GM19239 (cell line): ENCODE measurements at places on chromosomes 11 and 22.

GRCh38 chr11:10377183-10377582 is 72.3 kb downstream of the ADM start:
- DNase-seq: no peak

- no peak for DNase-seq
Observed at GRCh38 chr11:46380340-46381047, 975 bp upstream of the MDK start.

- DNase-seq: no peak
Observed at GRCh38 chr11:123973816-123974215, 3.8 kb downstream of the OR10S1 start.

GRCh38 chr22:44305888-44306287 is 6.9 kb downstream of the SHISAL1 start:
- no peak for DNase-seq

DNA sequence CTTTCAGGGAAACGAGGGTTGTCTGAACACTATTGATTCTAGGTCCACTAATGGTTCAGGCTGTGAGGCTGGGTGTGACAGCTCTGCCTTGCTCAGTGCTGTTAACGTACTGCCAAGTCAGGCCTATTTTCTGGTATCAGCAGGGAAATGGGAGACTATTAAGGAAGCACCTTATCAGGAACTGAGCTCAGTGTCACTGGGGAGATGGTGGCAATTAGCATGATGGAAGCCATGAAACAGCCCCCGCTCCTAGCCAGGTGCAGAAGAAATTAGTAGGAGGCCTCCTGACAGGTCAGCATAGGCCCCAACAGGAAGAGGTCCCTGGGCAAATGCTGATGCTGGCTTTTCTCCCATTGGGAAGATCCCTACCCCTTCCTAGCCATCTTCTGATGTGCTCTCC is 42.6 kb upstream of the LMO2 start:
- DNase-seq: no peak

DNA sequence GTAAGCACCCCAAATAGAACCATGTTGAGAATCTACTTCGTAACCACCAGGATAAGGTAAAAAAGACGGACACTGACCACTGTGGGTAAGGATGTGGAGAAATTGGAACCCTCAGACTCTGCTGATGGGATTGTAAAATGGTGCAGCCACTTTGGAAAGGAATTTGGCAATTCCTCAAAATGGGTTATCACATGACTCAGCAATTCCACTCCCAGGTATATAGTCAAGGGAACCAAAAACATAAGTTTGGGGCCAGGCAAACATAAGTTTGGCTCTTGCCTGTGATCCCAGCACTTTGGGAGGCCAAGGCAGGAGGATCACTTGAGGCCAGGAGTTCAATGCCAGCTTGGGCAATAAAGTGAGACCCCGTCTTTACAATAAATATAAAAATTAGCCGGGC is 5.1 kb upstream of the CABP2 start:
- no peak for DNase-seq

- DNase-seq: no peak
Observed at GRCh38 chr22:45202333-45203149, 38.2 kb downstream of the KIAA0930 start.

DNA sequence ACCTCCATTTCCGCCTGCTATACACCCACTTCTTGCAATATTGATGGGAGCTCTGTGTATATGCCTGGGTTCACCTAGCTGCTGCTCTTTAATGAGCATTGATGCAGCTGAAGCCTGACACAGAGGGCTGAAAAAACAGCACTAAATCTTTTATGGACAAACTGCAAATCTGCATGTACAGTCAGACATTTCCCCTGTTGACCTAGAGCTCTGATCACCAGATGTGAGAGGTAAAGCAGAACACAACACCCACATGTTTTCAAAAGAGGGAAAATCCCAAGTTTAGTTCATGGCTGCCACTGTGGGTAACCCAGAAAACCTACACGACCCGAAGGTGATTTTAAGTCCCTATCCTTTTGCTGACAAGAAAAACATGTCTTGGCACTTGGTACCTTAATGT is 303.0 kb upstream of the PITPNB start:
- DNase-seq: no peak

DNA sequence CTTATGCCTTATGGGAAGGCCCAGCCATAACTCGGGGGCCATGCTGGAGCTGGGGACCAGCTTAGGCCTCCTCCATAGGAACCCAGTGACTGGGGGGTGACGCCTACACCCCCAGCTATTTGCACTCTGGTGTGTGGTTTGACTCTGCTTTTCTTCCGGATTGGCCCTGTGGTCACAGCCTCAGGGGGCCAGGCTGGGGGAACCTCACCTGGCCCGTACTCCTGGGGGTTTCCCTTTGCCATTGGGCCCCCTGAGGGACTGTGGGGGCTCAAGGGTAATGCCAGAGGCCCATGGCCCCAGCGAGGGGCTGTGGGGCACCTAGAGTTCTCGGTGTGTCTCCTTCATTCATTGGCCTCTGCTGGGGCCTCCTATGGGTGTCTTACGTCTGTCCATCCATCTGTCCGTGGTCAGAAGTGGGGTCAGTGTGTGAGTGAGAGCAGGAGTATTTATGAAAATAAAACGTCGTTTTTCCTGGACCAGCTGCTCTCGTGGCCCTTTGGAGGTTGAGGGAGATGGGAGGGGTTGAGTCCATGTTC is 6.3 kb upstream of the SH3BP1 start:
- DNase-seq: peak; percentile 81
